ENCODE measurements at places on chromosomes 7 and 10.

DNA sequence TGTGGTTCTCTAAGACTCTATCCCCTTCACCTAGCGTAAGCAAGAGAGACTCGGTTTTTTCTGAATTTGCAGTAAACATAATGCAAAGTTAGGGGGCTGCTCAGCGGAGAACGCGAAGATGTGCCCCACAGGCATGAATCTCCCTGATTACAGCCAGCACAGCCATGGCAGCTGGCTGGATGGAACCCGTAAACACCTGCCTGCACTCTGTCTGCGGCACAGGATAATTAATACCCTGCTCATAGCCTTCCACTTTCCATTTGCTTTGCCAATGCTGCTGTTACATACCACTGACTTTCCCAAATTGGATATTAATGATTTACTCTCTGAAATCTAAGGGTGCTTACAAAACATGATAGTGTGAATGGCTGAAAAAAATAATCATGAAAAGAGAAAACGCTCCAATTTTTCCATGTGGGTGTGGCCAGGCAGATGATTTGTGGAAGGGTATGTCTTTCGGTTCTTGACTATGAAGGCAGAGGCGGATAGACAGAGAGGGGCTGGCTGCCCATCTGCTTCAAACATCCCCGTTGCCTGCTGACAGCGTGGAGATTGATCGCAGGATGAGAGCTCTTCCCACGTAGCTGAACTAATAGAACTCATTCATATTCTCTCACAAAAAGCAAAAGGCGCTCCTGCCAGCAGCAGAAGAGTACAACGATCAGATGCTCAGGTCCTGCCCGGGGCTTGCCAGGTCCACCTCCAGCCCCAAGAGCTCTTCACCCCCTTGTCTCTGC, 193.2 kb upstream of the GHITM start:
- no peak for DNase-seq

GRCh38 chr7:10225275-10225674, 748.4 kb upstream of the PHF14 start:
- no peak for DNase-seq

GRCh38 chr7:98870807-98871491, 1.1 kb upstream of the TMEM130 start:
- DNase-seq, result peak; percentile 21

DNA sequence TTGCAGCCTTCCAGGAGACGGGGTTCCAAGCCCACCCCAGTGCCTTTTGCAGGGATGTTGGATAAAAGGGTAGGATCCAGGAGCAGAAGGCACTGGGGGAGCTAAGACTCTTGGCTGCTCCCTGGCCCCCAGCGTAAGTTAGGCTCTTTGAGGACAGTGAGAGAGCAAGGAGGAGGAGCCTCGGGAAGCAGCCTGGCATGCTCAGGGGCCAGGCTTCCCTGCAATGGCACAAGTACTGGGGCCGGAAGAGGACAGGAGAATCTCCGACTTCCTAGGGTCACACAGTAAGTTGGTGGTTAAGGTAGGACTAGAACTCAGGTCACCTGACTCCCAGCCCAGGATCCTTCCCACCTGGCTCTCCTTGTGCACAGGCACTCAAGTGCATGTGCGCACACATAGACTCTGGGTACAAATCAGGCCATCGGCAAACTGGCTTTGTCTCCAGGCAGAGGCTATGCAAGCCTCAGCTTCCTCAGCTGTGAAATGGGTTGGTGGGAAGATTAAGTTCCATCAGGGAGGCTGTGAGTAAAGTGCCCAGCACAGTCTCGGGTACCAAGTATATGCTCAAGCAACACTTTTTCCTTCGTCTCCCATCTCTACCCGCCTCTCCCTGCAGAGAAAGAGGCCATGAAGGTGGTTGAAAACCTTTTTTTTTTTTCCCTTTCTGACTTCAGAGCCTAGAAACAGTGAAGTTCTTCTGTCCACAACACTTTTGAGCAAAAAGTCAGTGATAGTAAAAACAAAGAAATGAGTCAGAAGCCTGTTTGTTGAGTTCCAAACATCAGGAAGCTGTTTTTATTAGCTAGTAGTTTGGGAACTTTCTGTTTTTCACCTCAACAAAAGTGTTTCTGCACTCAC, 79.1 kb downstream of the NEURL1 start:
- DNase-seq, result no peak

- DNase-seq, result no peak
These were observed 80.2 kb downstream of the ZNF37A start for GRCh38 chr10:38174336-38174735.

GRCh38 chr10:5532618-5533097, 7.9 kb downstream of the CALML3 start:
- DNase-seq, result no peak

GRCh38 chr7:88456490-88456889, 149.8 kb upstream of the STEAP4 start:
- DNase-seq, result no peak

GRCh38 chr10:6195376-6195775, 7.4 kb upstream of the PFKFB3 start:
- no peak for DNase-seq

GRCh38 chr10:129785536-129785981, 178.5 kb downstream of the EBF3 start:
- no peak for DNase-seq

GRCh38 chr7:84196084-84196503, 1.5 kb upstream of the SEMA3A start:
- DNase-seq, result no peak

DNA sequence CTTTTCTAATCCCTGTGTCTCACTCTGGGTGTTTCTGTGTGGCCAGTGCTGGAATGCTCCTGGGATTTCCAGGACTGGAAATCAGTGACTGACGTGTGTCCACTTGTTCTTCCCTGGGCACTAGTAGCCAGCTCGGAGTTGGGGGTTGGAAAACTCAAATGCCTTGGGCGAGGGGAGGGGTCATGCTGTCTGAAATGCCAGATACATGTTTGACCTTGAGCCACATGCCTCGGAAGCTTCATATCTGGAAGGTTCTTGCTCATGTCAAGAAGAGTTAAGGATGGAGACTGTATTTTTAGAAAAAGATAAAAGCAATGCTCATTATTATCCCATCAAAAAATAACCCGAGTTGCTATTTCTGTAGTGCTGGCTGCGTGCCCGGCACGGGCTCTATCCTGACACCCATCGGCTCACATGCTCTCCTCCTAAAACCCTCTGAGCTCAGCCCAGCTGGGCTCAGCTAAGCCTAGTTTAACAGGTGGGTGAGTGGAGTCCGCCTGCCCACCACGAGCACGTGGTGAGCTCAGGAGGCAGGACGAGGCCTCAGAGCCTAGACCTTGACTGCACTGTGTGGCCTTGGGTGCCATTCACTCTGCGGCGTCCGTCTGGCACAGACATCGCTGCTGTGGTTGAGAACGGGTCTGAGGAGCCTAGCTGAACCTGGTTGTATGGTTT, 6.4 kb downstream of the DPYSL4 start:
- no peak for DNase-seq

DNA sequence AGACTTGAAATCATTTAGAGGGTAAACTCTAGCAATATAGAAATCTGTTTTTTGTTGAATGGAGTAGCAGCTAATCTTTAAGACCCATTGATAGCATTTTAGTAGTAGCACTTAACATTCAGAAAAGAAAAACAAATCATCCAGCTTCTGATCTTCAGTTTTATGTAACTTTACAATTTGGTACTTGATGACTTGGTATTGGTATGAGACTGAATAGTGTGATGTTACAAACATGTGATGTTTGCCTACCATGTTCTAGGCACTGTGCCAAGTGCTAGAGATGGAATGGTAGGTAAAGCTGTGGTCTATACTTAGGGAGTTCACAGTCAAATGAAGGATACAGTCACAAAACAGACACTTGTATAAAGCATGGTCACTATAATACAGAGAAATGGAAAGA, 21.3 kb downstream of the ZEB1 start:
- DNase-seq, result no peak

DNA sequence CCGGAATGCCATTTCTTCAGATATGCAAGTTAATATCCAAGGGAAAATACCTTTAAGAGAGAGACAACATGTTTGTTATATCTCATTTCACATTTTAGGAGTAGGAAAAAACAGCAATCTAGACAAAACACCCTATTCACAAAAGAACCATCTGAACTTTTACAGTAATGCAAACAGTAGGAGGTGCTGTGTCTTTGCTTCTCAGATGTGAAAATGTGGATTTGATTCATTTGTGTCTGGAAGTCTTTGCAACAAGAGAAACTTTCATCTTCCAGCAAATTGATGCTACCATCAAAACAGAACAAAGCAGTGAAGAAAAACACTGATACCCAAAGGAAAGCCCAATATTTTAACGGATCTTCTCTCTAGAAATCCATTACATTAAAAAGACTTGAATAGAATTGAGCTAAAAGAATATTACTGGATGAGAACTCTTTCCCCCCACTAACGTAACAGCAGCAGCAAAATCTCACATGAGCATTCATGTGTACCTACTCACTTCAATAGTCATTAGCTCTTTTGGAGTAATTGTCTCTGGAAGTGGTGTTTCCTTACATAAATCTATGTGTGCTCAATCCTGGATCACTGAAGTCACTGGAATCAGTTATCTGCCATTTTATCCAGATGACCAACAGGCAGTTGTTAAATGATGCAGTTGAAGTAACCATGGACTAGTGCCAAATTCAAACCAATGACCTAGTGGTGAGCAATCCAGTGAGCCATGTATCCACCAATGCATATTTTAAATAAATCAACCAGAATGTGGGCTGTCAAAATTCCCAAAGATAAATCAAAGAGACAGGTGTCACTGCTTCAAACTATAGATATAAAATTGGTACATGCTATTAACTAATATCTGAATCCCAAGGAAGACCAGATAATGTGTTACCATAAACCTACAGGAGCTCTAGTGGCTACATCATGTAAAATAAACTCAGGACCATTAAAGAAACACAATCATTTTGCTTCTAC, 1.8 kb downstream of the SEMA3C start:
- DNase-seq, result no peak

GRCh38 chr10:2978111-2978510, 89.2 kb upstream of the PFKP start:
- peak; percentile 68 for DNase-seq

GRCh38 chr10:98623176-98623575, 176.4 kb upstream of the HPS1 start:
- DNase-seq, result no peak

DNA sequence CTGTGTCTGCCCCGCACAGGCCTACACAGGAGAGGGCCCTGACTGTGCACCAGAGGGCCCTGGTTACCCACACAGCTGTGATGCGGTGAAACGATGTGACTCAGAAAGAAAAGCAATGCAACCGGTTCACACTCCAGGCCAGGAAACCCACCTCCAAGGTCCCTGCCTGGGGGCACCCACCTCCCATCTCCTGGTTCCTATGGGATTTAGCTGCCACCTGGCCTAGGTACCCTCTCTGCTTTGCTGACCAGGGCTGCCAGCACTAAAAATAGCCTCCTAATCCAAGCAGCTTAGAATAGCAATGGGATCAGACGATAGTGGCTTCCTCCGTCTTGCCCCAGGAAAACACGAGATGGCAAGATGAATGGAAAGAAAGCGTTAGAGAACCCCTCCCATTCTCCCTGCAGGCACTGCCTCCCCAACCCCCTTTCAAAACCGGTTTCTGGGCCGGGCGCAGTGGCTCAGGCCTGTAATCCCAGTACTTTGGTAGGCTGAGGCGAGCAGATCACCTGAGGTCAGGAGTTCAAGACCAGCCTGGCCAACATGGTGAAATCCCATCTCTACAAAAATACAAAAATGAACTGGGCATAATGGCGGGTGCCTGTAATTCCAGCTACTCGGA, 12.4 kb downstream of the RBP3 start:
- DNase-seq, result no peak

DNA sequence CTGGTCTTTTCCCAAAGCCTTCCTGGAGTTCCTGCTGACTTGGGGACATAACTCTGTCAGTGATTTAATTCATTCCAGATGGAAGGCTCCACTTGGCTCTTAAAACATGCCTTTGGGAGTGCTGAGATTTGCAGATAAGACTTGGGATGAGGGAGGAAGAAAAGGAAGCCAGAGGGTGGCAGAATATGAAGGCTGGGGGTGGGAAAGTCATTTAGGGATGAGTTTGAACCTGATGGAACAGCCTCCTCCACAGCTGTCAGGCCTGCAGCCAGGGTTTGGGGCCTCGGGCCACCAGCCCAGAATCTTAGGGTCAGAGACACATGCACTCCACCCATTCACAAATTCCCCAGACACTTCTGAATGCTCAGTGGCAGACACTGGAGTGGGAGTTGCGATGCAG, 28.4 kb upstream of the EIF5AL1 start:
- no peak for DNase-seq

- no peak for DNase-seq
These were observed 20.6 kb downstream of the EDRF1 start for GRCh38 chr10:125739994-125740679.
